Stimulated activated CD8-positive, alpha-beta memory T cell treated with anti-CD3 and anti-CD28 coated beads, Interleukin-4, amount 100 ng/mL, for 4 hours (primary cell): ENCODE measurements at places on chromosomes 7 and 10.

- DNase-seq = no peak
Observed at GRCh38 chr10:47137311-47137851, 162.6 kb upstream of the GDF10 start.

DNA sequence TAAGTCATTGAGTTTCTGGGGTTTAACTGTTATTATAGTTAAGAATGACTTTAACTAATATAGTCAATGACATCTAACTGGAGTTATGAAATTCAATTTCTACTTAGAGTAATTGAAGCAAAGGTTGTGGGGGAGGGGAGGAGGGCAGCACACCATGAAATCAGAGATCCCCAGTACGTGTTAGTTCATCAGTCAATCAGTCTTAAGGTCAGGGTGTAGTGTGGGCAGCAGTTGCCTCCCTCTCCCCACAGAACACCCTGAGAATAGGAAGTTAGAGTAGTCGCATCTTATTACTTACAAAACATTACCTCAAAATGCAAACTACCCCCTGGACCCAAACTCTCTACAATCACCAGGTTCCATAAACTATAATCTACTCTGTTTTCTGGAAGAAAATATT is 7.0 kb upstream of the HPS1 start:
- no peak for DNase-seq

DNA sequence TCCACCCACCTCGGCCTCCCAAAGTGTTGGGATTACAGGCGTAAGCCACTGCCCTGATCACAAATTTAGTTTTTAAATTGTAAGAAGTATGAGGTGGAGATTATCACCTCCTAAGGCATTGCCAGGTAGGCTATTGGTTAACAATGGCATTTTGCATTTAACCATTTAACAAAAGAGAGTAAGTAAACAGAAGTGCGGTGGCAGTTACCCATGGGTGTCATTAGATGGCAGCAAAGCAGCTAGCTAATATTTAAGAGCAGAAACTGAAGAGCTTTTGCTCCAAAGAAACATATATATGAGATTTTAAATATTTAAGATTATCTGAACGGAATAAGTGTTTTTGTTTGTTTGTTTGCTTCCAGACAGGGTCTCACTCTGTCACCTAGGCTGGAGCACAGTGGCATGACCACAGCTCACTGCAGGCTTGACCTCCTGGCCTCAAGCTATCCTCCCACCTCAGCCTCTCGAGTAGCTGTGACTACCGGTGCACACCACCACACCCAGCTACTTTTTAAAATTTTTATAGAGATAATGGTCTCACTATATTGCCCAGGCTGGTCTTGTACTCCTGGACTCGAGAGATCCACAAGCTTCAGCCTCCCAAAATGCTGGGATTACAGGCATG is 325.5 kb upstream of the C7orf33 start:
- no peak for DNase-seq

DNA sequence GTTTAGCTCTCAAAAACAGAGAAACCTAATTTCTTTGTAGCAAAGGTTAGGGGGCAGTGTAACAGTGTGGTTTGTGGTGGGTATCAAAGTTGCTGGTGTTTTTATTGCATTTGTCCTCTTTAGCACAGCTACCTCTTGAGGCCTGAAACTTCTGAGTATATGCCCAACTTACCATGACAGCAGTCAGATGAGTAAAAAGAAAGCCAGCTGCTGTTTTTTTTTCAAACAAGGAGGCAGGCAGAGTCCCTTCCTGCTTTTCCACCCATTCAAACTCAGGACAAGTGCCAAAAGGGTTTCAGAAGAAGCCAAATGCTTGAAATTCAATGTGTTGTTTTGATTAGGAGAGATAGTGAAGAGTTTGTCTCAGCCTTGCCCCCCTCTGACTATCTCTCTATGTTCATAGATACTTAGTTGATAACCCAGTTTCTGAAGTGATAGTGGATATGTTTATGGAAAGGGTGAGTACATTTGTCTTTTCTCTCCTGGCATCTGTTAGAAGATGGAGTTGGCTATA is 23.1 kb downstream of the GBF1 start:
- DNase-seq = no peak

GRCh38 chr7:143973870-143974416 is 19.3 kb downstream of the OR2F1 start:
- no peak for DNase-seq

DNA sequence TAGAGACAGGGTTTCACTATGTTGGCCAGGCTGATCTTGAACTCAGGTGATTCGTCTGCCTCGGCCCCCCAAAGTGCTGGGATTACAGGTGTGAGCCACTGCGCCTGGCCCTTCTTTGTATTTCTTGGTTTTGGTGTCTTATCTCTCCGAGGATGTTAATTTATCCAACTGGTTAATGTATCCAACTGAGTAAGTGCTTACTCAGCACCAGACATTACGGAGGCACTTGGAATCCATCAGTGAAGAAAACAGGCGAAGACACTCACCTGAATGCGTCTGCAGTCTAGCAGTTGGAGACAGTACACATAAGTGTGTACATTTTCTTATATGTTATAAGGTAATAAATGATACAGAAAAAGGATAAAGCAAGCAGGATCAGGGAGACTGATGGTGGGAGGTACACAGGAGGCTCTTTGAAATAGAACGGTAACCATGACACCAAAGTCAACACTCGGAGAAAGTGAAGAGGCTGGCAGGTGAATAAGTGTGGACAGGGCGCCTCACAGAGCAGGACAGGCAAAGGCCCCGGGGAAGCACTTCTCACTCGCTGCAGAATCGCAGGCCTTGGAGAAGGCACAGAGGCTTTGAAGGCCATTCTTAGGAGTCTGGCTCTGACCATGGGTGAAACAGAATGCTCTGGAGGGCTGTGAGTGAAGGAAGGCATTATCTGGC is 73.1 kb downstream of the LANCL2 start:
- no peak for DNase-seq

DNA sequence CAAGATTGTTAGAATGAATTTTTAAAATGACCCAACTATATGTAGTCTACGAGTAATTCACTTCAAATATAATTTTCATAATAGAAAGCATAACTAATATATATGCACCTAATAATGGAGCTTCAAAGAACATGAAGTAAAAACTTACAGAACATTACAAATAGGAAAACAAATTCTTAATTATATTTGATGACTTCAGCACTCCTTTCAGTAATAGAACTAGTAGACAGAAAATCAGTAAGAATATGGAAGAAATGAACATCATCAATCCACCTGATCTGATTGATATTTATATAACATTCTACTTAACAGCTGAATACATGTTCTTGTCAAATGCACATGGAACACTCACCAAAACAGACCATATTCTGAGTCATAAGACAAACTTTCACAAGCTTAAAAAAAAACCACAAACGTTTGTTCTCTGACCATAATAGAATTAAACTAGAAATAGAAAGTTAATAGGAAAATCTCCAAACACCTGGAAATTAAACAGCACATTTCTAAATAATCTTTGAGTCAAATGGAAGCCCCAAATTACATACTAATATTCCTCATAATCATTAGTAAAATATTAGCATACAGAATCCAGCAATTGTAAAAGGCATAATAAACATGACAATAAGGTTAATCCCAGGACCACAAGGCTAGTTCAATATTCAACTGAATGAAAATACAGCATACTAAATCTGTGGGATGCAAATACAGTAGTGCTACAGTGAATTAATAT is 48.0 kb downstream of the BRAF start:
- no peak for DNase-seq

DNA sequence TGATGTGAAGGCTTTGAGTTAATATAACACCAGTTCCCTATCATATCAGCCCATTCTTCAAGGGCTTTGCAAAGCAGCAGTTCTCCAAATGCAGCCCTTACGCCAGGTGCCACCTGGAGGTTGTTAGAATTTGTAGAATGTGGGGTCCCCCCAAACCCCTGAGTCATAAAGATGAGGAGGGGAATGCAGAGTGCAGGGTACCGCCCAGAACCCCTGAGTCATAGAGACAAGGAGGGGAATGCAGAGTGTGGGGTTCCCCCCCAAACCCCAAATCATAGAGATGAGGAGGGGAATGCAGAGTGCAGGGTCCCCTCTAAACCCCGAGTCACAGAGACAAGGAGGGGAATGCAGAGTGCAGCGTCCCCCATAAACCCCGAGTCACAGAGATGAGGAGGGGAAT is 605.8 kb downstream of the PTPRN2 start:
- no peak for DNase-seq

DNA sequence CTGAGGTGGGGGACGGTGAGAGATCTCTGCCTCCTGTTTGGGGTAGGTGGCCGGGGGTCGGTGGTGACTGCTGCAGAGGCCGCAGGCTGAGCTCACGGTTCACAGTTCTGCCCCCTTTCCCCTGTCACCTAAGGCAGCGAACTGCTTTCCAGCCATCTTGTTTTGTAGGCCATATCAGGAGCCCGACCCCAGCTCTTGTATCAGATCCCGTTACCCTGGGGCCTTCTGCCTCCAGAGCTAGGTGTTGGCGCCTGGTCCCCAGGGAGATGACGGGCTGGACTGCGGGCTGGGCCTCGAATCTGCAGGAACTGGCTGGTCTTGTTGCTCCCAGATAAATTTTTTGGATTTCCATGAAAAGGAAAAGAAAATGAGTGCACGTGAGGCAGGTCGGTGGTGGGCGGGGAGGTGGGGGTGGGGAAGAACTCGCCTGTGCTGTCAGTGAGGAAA is 183.0 kb downstream of the DNAJB6 start:
- DNase-seq = no peak

- DNase-seq = no peak
Observed at GRCh38 chr10:4984971-4985594, 18.6 kb downstream of the AKR1C2 start.

- DNase-seq = no peak
Observed at GRCh38 chr7:36300696-36301350, 88.8 kb upstream of the ANLN start.

DNA sequence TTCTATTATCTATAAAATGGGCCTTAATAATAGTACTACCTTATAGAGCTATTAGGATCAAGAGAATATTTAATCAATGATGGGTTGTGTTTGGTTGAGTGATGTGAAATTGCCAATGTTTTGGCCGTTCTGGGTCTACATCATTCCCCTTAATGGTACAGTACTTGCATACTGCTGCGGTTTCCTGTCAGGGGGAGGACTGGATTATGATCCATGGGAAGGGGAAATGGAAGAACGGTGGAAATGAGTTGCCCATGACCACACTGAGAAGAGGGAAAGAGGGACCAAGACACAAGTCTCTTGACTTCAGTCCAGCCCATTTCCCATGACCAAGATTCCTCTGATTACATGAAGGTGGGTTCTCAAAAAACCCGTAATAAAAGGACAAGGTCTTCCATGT is 999 bp upstream of the MRPS24 start:
- DNase-seq = no peak

- no peak for DNase-seq
Observed at GRCh38 chr10:131651674-131652437, 249.0 kb upstream of the PPP2R2D start.

- DNase-seq = peak; percentile 48
Observed at GRCh38 chr7:26199301-26200037, 1.1 kb downstream of the HNRNPA2B1 start.

- no peak for DNase-seq
Observed at GRCh38 chr10:74932648-74933047, 106.2 kb downstream of the KAT6B start.
